ENCODE measurements at places on chromosomes 5 and 9.

DNA sequence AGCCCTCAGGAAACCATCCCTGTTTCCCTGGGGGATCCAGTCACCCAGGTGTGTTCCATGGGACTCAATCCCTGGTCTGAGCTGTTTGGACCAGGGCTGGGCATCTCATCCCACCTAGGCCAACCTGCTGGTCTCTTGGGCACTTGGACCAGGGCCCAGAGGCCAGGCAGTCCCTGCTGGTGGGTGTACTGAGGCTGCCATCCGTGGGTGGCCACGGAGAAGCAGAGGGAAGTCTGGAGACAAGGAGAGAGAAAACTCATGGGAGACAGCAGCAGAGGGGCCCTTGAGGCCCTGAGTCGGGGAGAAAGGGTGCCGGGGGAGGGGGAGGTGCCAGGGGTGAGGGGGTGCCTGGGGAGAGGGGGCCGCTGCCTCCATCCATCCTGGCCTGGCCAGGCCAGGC, 247.8 kb downstream of the PBX3 start:
- DNase-seq: no peak

DNA sequence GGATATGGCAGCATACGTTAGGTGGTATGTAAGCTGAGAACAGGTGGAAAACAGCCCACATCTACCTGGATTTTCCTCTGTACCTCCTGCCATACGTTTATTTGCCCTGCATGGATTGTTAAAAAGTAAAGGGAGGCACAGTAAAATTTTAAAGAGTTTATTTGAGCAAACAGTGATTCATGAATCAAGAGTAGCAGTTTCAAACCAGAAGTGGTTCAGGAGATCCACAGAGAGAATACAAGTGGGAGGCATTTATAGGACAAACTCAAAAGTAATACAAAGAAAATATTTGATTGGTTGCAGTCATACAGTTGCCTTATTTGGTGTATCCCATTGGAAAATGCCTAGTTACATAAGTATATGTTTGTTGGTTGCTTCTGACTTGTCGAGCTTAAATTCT, 117.6 kb downstream of the FAM170A start:
- DNase-seq: no peak

DNA sequence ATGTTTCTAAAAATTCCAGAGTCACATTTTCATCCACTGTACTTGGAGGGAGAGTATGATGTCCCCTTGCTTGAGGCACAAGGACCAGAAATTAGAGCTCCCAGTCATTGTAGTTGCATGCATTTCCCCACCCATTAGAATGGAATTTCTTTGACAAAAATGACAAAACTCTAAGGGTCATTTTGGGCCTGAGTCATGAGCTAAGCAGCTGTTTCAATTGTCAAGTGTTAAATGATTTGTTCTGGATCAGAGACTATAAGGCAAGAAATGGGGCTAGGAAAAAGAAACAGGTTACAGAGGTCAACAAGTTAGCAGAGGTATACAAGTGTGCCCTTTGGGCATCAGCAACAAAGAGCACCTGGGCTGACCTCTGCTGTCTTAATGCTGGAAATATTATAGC, 131.2 kb upstream of the IQGAP2 start:
- DNase-seq: peak; percentile 68

- peak; percentile 61 for DNase-seq
Measured at GRCh38 chr9:130701059-130702022, 7.8 kb downstream of the EXOSC2 start.

GRCh38 chr9:277601-278295, 63.1 kb downstream of the DOCK8 start:
- DNase-seq: no peak

DNA sequence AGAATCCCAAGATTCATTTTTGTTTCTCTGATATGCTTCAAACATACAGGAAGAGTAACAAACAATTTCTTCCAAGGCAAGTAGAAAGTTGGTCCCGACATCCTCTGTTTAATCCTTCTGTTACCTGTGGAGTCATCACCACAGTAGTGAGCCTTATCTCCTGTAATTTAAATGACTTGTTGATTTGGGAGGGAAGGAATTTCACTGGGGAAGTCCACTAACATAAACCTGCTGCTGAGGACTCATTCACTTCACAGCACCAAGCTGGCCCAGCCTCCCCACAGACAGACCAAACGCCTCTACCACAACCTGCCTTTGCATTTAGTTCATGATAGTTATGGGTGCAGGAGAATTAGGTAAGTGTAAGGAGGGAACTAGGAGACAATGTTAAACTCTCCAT, 63.2 kb downstream of the PRKACG start:
- DNase-seq: no peak

GRCh38 chr5:8756498-8757084, 789.3 kb downstream of the SEMA5A start:
- no peak for DNase-seq

DNA sequence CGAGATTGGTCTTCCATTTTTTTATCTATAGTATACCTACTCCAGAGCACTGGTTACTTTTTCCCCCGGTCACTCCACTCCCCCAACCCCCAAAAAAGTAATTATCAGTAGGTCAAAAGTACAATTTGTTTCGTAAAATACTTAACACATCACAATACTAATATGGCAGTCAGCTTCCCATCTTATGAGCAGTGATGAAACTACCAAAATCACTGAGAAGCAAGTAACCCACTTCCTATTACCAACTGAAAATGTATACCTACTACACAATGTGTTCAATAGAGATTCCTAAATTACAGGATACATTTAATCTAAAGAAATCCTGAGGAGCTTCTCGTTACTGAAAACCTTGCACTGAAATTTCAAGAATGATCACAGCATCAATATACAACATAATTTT, 1.9 kb downstream of the CERT1 start:
- DNase-seq: no peak

GRCh38 chr9:133203506-133204075, 5.5 kb downstream of the OBP2B start:
- no peak for DNase-seq

DNA sequence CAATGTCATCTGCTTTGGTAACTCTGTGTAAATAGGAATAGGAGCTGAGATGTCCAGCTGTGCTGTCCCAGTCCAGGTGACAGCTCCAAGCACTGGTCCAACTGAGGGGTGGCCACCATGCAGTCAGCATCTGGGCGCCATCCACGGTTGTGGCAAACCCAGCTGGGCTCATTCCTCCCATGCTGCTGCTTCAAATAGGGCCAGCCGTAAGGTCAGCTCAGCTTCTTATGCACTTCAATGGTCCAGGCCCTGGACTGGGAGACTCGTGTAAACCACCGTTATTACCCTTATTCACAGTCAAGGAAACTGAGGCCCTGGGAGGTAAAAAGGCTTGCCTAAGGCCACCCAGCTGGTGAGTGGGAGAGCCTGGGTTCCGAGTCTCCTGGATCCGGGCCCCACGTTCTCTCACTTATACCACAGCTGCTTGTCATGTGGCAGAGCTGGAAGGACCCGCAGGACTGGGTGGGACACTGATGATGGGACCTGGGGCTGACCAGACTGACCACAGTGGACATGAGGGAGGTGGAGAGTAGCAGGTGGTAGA, 38.7 kb upstream of the ANGPTL2 start:
- DNase-seq: no peak

DNA sequence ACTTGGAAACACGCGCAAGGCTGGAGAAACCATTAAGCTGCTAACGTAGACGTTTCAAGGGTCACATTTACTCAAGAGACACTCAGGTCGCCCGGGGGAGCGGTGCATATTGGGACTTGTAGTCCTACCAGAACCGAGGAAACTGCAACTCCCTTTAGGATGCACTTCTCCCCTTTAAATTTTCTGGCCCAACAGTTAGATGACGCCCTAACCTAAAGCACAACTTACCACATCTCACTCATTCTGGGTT, 384 bp upstream of the DMXL1 start:
- no peak for DNase-seq

DNA sequence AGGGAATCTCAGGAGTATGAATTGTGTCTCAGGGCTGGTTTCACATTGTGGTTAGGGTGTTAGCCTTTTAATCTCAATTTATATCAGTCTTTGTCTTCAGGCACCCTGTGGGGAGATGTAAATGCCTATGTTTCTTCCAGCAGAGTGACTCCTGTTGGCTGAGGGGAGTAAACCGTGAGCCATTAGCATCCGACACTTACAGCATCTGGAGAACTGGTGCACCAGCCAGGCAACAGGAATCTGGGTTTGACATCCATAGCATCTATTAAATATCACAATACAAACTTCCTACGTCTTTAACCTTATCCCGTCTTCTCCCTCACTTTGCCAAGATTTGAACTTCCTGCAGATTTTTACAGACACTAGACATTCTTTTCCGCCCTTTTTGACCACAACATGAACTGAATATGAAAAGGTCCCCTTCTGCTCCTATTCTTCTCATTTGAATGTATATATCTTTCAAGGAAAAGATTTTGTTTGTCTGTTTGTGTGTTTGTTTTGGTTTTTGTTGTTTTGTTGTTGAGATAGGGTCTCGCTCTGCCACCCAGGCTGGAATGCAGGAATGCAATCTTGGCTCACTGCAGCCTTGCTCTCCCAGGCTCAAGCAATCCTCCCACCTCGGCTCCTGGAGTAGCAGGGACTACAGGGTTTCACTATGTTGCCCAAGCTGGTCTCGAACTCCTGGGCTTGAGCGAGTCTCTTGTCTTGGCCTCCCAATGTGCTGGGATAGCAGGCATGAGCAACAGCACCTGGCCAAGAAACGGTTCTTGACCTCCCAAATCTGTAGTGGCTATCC, 626.2 kb downstream of the TLR4 start:
- no peak for DNase-seq

- no peak for DNase-seq
Measured at GRCh38 chr9:23582836-23583235, 243.2 kb downstream of the ELAVL2 start.

DNA sequence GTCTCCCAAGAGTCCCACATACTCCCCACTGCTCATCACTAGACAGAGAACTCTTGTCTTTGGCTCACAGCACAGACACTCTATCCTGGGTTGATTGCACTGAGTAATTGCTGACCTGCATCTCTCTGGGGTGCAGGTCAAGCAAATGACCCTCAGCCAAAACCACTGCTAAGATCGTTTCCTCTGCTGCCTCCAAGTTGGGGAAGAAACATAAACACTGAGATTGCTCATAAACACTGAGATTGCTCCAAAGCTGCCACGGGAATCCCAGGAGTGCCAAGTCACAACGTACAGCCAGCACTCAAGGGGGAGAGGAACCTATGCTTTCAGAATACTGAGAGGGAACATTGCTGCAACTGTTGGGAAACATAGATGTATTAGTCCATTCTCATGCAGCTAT, 1402.1 kb upstream of the ACO1 start:
- no peak for DNase-seq

DNA sequence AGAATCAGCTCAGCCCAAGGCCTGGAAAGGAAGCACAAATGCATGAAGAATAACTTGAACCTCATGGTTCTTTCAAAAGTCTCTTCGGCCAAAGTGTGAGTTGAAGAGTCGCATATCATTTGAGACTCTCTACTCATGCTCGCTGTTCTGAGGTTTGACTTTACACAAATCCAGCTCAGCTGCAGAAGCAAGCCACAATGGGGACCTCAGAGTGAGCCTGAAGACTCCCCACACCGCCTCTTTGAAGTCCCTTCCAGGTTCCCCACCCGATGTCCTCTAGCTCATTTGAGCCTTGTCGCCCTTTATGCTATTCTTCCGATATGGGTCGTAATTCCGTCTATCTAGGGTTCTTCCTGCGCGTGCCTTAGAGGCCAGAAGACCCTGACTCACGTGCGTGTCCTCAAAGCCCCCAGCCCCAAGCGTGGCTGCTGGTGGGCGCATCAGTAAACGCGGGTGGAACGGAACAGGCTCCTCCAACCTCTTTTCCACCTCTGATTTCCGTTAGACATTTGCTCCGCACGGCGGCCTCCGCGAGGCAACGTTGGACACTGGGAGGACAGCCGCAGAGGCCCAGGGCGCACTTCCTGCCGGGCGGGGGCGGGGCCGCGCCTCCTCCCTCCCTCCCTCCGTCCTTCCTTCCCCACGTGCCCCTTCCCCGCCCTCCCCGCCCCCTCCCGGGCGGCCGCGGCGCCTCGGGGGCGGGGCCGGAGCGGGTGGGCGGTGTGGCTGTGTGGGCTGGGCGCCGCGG, at the start of gene SNX30:
Gene SNX30 (plus strand): TSS at position 745 of the 748 bp plus-strand sequence. CDS start 242 bp downstream, outside the sequence.
- peak; percentile 90 for DNase-seq

DNA sequence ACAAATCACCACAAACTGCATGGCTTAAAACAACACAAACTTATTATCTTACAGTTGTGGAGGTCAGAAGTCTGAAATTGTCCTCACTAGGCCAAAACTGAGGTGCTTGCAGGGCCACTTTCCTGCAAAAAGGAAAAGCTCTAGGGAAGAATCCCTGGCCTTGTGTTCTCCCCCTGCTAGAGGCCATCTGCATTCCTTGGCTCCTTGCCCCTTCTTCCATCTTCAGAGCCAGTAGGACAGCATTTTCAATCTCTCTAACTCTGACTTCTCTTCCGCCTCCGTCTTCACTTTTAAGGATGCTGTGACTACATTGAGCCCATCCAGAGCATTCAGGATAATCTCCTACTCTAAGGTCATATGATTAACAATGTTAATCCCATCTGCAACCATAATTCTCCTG, 236.6 kb downstream of the CDK5RAP2 start:
- DNase-seq: peak; percentile 82

DNA sequence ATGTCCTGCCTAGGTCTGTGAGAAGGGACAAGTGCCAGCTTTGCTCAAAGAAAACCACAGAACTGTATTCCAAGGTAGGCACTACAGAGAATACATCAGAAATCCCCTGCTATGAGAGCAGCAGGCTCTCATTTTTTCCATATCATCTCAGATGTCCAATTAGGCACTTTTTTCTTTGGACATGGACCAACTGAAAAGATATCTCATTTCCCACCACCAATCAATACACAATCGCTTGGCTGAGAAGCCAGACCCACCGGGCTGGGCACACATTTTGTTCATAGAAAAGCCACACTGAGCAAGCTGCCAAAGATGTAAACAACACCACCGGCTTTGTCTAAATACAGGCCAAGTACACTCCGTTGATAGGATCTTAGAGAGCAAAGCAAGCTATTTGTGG, 25.9 kb downstream of the STOM start:
- DNase-seq: peak; percentile 22

DNA sequence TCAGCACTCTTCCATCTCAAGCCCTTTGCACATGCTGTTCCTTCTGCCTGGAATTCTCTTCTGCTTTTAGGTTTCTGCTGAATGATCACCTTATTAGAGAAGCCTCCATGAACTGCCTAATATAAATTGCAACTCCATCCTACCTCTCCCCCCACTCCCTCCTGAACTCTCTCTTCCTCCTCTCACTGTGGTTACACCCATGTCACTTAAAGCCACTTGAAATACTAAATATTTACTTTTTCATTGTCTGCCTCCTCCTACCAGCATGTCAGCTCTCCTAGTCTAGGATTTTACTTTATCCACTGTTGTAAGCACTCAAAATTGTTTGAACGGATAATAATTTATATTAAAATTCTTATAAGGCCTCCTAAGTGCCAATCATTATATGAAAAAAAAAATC, 43.8 kb downstream of the ACTL7B start:
- DNase-seq: no peak

Measured in G401 (cell line).